ENCODE measurements at places on chromosomes 7 and 10.

GRCh38 chr10:69439813-69440506, 11.3 kb upstream of the TSPAN15 start:
- no peak for DNase-seq

DNA sequence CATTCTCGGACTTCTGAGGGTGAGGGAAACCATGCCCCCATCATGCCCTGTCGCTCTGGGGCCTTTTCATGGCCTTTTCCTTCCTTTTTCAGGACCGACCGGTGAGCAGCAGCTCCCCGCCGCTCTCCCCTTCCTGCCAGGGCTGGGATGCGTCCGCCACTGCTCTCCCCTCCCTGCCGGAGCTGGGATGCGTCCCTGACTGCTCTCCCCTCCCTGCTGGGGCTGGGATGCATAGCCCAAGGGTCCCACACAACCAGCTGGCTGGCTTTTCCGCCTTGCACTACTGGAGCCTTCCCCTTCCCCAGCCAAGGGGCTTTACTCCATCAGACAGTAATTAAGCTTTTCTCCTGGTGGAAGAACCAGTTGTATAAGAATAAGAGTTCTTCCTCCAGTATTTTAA, 129.7 kb upstream of the COBL start:
- no peak for DNase-seq

- DNase-seq: no peak
Measured at GRCh38 chr10:49644035-49644646, 30.3 kb downstream of the CHAT start.

- no peak for DNase-seq
Measured at GRCh38 chr10:70906031-70906783, 17.8 kb upstream of the PCBD1 start.

- no peak for DNase-seq
Measured at GRCh38 chr7:2172311-2173188, 60.2 kb downstream of the MAD1L1 start.

Measured in SJCRH30 (cell line).